ENCODE measurements at places on chromosomes 11 and 22.

DNA sequence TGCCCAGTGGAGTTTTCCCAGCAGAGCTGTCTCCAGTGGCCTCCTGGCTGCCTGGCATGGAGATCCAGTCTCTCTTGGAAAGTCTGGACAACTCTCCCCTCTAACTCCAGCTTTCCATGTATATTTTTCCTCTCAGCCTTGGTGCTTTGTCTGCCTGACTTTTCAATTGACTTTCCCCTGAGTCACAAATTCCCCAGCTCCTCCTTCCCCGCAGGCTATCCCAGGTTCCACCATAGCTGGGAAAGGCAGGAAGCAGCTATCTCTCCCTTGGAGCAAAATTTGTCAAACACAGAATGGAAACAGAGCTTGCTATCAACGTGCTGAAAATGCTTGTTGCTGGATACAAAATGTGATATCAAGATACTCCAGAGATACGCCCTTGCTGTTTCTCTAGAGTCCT is 384.8 kb downstream of the TMEM135 start:
- DNase-seq = no peak

GRCh38 chr11:7303146-7303545 is 51.4 kb downstream of the SYT9 start:
- DNase-seq = no peak

DNA sequence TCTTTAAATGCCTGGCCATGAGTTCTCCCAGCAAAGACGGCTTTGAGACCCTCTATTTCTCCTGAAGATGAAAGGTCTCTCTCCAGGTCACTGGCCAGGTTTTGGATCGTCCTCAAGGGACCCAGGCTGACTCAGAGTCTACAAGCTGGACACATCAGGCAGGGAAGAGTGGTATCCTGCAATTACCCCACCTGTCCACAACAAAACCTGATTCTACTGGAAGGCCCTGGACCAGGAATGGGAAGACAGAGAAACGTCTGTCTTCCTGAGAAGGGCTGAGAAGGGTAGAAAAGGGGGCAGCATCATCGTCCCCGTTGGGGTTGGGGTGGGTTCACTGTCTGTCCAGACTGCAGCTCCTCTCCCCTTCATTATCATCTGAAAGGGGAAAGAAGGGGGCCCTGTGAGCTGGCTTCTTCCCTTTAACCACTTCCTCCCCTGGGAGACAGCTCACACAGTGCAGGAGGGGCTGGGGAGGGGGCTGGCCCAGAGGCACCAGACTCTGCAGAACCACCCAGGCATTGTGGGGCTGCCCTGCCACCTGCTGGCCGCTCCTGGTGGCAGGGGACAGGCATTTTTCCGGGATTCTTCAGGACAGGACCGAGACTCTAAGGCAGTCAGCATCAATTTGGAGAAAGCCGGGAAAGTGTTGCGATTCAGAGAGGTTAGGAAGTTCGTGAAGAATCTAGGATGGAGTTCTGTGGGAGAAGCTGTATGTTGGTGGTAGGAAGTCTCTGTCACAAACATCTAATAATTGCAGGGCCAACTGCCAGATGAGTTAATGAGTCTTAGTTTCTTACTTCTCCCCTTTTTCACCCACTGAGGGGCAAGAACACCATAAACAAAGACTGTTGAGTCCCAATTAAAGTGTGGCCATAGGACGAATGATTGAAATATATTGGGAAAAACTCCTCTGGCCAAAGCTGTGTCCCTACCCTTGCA is 57.6 kb downstream of the SYN3 start:
- peak; percentile 78 for DNase-seq

GRCh38 chr11:99370549-99371216 is 349.9 kb downstream of the CNTN5 start:
- peak; percentile 8 for DNase-seq

DNA sequence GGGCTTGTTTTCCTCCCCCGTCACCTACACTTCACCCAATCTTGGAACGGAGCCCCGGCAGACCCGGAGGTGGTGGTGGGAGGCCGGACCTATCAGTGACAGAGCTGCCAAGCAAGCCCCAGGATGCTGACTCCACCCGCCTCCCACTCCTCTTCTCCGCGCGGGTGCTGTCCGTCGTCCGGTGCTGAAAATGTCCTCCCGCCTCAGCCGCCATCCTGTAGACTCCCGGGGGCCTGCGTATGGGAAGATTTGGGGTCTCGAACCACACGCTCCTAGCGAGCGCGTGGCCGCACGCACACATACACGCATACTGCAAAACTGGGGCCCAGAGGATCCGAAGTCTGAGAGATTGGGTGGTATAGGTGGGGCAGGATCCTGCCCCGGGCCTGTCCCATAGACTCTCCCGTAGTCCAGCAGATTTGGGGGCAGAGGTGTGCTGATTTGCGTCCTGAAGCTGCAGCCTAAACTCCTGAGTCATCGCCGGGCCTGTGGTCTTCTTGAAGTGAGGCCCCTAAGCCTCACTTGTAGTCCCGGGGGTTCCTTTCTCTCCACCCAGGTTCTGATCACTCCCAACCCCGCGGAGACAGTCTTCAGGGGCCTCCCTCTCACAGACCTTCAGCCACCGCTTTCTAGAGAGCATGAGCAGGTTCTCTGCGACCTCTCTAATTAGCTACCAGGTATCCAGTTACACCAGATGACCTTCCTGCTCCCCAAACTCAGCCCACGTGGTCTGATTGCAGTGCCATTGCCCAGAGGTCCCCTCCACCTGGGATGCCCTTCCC is 796 bp upstream of the YIF1A start:
- DNase-seq = peak; percentile 70

DNA sequence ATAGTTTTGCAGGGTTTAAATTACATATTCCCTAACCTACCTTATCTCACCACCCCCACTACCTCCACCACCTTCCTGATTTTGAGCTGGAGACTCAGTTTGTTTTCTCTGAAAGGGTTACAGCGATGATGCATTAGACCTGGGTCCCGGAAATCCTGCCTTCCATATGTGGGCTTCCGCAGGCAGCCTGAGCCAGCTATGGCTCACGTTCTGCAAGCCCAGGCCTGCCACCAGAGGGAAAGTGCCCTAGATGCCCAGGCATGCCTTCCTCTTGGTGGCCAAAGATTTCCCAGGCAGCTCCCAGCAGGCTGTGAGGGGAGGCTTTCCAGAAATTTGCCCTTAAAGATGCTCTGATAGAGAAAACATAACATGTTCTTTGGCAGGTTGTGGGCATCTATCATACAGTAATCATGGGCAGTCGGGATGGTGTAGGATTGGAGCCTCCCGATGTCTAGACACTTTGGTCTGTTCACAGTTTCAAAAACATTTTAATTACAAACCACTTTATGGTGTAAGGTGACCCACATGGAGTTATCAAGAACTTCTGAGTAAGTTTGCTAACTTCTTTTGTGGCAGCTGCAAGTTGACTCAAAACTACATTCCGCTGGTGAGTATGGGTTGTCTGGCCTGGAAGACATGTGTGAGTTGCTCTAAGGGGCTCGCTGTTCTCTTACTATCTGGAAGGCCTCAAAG is 79.3 kb downstream of the MICAL2 start:
- no peak for DNase-seq

GRCh38 chr22:21055880-21056319 is 10.2 kb downstream of the LRRC74B start:
- DNase-seq = no peak

DNA sequence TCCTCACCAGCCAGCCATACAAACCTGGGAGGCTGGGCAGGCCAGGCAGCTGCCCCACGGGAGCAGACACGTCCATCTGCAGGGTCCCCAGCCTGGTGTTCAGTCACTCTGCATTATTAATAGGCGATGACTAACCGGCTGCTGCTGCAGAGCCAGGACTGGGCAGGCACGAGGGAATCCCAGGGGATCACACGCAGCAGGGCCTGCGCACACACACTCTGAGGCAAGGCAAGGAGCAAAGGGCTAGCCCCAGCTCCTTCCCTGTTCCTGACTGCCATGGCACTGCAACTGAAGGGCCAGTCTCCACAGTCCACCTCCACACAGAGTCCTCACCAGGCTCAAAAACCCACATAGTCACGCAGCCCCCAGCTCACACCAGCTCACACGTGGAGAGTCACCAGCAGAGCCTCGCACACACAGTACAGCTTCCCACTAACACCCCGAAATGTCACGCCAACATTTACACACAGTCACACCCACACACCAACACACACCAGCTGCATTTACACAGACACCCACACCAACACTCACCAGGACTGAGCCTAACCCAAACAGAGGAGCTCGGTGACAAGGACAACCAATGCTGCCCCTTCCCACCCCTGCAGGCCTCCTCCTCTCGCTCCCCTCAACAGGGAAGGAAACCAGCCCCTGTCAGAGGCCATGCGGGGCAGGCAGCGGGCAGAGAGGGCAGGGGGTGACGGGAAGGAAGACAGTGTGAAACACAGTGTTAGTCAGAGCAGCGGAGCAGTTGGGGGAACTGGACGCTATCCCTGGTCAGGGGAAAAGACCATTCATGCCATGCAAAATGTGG is 47.3 kb downstream of the NRXN2 start:
- peak; percentile 55 for DNase-seq

GRCh38 chr11:10926801-10927211 is 69.0 kb upstream of the ZBED5 start:
- DNase-seq = no peak

GRCh38 chr11:70541176-70541575 is 142.8 kb downstream of the CTTN start:
- no peak for DNase-seq

GRCh38 chr22:24400726-24401596 is 26.4 kb upstream of the ADORA2A start:
- DNase-seq = no peak

GRCh38 chr22:46993633-46994032 is 231.2 kb downstream of the TBC1D22A start:
- DNase-seq = no peak

DNA sequence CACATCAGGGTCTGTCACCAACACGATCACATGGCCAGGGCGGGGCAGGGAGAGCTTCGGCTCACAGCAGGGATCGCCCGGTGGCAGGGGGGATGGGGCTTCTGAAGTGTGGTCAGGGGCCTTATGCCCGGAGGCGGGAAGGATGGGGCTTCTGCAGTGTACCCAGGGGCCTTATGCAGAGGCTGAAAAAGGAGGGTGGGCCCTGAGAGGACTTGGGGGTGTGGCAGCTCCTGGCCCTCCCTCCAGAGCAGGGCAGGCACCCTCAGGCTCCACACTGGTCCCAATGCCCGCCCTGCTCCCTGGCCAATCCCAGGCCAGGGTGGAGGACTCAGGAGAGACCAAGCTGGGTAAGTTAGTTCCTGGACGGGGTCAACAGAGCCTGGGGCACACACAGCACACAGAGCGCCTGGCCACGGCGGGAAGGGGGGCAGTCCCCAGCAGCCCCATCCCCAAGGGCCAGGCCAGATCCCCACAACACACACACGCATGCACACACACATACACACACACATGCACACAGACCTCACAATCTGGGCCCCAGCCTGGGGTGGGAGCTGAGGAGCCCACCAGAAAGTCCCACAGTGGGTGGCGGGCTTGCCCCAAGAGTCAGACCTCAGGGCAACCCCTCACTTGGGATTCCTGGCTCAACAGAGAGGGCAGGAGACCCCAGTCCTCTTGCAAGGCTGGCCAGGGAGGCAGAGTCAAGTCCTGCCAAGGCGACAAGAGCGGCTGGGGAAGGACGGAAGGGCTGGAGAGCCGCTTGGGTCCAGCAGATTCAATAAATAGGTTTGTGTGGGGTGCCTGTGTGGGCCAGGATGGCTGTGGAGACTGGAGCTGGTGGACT is 1.1 kb upstream of the CEND1 start:
- no peak for DNase-seq

GRCh38 chr22:33919391-33920196 is 682 bp downstream of the LARGE1 start:
- DNase-seq = peak; percentile 18

GRCh38 chr11:6200975-6201374 is 2.0 kb downstream of the OR52W1 start:
- no peak for DNase-seq

- DNase-seq = no peak
These were observed 14.1 kb downstream of the DGAT2 start for GRCh38 chr11:75782540-75783263.

GRCh38 chr22:45413013-45413367 is 409 bp downstream of the SMC1B start:
- DNase-seq = no peak

DNA sequence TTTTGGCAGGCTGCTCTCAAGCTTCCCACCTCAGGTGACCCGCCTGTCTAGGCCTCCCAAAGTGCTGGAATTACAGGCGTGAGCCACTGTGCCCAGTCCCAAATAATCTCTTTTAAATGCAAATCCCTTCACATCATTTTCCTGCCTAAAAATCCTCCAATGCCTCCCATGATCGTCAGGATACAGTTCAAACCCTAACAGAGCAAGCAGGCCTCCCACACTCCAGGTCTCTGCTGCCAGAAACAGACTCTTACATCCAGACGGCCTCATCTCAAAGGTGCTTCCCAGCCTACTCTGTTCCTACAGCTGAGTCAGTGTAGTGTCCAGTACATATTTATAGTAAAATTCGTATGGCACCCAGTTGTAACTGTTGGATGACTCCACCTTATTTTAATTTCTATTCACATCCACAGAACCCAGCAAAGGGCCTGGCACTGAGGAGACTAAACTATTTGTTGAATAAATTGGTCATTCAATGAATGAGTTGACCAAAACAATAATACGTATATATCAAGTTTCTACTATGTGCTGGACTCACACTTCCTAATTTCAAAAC is 8.2 kb downstream of the SIRT3 start:
- DNase-seq = no peak

DNA sequence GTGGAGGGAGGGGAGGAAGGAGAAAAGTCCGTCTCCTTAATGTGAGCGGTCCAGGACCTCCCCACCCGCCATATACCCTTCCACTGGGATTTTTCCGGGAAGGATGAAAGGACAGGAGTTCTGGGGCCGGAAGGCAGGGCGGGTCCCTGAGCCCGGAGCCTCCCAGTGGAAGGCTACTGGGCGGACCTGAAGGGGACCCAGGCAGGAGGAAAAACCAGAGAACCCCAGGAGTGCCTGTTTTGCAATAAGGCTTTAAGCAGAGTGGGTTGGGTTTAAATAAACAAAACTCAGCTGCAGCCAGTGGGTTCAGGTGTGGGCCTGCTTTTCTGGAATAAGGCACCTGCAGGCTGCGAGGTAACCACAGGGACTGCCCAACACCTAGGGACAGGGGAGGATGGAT is 1.7 kb upstream of the CELSR1 start:
- no peak for DNase-seq

GRCh38 chr11:91857179-91857578 is 367.4 kb upstream of the FAT3 start:
- no peak for DNase-seq

GRCh38 chr11:34174412-34175041 is 69.1 kb downstream of the NAT10 start:
- DNase-seq = peak; percentile 89

DNA sequence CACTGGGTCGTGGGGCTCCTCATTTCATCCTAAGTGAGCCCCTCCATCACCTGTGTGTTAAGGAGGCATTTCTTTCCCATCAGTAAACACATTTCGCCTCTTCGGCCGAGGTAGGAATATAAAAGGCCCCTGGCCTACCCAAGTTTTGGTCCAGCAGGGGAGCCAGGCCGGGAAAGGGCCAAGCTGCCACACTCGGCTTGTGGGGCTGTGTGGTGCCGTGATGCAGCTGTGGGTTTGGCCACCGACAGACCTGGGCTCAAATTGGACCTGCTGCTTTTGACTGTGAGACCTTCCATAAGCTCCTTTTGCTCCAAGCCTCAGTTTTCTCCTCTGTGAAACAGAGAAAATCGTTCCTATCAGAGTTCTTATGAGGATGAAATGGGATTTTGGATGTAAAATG is 771 bp downstream of the NDUFV1 start:
- no peak for DNase-seq

Measured in HEK293T (cell line).